ENCODE measurements at places on chromosomes 12 and 14.
A peak's percentile ranks its signal among the peaks of the same experiment; 100 is the strongest.

DNA sequence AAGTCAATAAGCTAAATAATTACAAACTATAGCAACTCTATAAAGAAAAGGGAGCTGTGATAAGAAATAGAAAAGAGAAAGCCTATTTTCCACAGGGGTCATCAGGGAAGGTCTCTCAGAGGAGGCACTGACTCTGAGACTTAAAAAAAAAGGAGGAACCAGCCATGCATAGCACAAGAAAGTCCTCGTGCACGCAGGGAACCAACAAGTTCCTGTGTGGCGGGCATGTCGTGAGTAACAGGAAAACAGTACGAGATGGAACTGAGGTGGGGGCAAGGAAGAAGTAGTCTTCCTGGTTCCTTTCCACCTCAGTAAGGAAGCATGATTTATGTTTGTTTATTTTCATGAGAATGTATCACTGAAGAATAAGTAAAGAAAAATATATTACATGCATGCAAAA is 367.0 kb upstream of the TMEM132C start:
- DNase-seq: no peak

- DNase-seq: no peak
These were observed 84.0 kb downstream of the LRRC9 start for GRCh38 chr14:60003991-60004390.

DNA sequence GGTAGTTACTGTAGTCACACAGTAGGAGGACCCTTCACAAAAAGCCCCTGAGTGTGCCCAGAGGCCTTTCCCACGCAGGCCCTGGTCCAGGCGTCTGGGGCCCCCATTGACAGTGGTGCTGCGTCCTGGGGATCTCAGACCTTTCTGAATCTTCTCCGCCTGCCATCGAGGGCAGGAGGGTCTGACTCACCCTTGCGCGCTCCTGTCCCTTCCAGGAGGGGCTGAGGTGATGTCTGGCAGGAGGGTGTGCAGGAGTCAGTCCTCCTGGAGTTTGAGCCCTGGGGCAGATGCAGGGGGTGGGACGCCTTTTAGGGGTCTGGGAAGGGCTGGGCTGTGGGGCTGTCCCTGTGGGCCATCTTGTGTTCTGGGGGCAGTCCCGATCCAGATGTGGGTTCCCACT is 386.8 kb downstream of the TMEM121 start:
- DNase-seq: no peak

DNA sequence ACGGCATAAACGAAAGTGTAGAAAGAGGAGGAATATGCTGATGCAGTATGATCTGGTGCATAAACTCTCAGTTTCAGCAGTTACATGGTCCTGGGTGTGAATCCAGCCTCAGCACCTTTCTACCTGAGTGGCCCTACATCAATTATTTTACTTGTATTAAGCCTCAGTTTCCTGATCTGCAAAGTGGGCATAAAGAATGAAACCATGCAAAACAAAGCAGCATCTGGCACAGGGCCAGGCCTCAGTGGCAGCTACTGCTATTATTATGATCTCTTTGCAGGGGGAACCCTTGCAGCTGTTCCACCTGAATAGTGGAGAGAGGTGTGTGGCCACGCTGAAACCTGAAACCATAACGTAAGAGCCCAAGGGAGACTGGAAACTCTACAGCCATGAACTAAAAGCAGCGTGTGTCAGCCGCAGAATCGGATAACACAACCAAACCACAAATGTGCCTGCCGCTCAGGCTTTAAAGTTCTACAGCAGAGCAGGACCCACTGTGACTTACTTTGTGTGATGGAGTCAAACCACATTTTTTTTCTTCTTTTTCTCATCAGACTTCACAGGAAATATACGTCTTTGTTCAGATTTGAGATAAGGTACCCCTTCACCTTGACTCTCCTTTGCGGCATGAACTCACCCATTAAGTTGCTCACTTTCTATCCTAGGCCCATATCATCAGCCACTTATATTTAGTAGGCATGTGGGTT is 29.2 kb upstream of the FOS start:
- DNase-seq: peak; percentile 70

DNA sequence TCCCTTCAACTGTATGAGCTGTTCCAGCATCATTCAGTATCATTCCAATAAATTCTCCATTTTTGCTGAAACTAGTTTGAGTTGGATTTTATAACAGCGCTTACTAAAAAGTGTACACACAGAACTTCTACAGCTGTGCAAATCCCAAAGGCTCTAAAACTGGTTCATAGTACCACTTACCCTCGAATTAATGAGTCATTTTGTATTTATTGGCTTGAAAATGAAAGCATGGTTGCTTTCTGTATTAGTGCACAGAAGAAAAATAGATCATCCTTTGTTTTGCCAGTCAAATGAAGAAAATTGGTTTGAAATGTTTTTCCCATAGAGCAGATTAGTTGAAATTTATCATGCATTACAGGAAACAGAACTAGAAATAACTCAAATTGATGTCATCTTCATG is 268.3 kb upstream of the CPNE8 start:
- no peak for DNase-seq

DNA sequence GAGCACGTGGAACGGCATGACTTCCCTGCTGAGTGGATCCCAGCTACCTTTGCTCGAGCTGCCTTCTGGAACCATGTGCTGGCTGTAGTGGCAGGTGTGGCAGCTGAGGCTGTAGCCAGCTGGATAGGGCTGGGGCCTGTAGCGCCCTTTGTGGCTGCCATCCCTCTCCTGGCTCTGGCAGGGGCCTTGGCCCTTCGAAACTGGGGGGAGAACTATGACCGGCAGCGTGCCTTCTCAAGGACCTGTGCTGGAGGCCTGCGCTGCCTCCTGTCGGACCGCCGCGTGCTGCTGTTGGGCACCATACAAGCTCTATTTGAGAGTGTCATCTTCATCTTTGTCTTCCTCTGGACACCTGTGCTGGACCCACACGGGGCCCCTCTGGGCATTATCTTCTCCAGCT is 14.8 kb upstream of the ESPL1 start:
- DNase-seq: no peak

DNA sequence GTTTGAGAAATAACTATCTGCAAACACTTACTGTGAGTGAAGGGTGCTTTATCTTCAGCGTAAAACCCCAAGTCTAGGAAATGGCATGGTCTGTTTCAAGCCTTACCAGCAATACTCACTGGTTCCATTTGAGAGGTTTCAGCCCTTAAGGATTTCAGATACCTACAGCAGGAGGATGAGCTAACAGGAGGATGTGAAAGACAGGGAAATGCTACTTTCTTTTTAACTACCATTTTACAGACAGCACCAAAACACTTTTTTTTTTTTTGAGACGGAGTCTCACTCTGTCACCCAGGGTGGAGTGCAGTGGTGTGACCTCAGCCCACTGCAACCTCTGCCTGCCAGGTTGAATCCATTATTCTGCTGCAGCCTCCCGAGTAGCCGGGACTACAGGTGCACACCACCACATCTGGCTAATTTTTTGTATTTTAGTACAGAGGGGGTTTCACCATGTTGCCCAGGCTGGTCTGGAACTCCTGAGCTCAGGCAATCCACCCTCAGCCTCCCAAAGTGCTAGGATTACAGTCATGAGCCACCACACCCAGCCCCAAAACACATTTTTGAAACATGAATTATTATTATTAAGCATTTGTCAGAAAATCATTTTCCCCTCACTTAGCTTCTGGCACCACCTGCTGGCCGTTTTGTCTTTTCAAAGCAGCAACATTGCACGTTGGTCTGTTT is 4.6 kb downstream of the MTRFR start:
- peak; percentile 39 for DNase-seq

DNA sequence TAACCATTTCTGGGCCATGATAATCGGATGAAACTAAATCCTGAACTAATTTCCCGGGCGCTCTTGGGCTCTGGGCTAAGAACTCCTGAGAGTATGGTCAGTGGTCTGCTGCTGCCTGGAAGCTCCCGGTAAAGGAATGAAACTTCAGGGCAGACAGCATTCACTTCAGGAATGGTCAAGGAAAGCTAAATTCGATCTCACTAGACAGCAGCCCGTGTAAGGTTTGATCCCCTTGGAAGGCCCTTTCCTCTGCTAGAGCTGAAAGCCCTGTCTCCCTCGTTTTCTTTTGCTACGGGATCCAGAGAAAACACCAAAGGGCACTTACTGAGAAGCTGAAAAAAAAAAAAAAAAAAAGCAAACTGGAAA is 680 bp downstream of the ASB8 start:
- DNase-seq: no peak

DNA sequence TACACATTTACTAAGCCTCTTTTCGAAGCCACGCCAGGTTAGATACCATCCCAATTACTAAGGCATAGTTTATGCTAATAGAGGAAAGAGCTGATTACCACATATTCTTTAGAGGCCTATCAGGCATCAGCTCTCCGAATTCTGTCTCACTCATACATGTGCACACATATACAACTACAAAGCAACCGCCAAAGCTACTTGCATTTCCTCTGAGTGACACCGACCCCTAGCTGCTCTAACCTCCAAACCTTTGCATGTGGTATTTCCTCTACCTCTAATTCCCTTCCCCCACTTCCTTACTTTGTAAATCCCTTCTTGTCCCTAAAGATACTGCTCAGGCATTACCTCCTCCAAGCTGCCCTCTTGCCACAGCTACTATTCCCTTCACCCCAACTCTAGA is 107.2 kb downstream of the DUSP6 start:
- DNase-seq: no peak

DNA sequence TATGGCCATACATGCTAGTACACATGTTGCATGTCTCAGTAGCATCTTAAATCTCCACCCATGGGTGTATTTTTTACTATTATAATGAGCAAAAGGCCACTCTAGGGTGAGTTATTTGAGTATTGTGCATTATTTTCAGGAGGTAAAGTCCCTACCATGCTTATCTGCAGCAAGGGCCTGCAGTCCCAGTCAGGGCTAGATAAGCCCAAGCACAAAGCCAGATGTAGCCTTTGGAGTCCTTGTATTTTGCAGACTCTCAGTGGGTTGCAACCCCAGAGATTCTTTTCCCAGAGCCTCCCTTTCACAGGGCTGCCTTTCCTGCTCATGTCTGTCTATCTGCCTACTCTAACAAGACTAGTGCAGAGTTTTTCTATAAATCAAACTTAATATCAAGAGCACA is 295.3 kb downstream of the IPO8 start:
- no peak for DNase-seq

DNA sequence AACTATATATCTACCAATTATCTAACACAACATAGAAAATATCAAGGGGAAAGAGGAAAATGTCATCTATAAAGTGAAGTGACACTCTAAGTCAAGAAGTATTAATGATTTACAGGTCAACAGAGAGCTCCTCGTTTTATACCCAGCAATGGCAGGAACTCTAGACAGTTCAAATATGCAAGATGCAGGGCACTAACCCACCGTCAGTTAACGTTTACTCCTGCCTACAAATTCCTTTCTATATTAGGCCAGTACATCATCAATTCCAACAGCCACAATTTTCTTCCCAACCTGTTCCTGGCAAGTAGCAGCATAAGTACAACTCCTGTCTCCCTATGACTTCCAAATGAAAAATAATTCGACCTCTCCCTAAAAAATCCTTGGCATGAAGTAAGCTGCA is 9.0 kb upstream of the KANSL2 start:
- DNase-seq: no peak

- DNase-seq: no peak
These were observed 25.3 kb downstream of the PAPLN start for GRCh38 chr14:73262427-73263183.

- no peak for DNase-seq
These were observed 145.0 kb downstream of the SLC38A6 start for GRCh38 chr14:61125867-61126572.

GRCh38 chr12:39431797-39432196 is 11.1 kb downstream of the KIF21A start:
- DNase-seq: no peak

- no peak for DNase-seq
These were observed 20.6 kb downstream of the GNG2 start for GRCh38 chr14:51880835-51881580.

GRCh38 chr12:75820848-75821578 is 210.6 kb downstream of the PHLDA1 start:
- DNase-seq: no peak

GRCh38 chr12:122538496-122538895 is 11.4 kb downstream of the KNTC1 start:
- no peak for DNase-seq

GRCh38 chr12:132543298-132544079 is 53.5 kb downstream of the FBRSL1 start:
- DNase-seq: no peak

DNA sequence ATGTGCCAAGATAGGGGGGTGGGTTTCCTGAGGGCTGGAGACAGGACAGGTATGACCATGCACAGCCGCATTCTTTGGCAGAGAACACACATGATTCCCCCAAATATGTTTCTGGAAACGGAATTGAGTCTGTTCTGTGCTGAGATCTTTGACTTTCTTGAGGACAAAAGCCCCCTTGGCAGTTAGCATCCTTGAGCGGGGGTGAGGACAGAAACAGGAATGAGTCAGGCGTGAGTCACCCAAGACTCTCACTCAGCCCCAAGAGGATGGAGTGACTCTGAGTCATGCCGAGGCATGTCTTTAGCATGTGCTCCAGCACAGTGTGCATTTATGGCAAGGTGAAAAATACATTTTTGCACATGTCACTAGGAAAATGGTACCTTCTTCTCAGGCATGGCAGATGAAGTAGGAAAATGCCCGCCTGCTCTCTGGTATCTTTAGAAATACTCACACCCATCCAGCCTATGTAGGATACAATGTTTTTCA is 52.1 kb downstream of the DAD1 start:
- peak; percentile 44 for DNase-seq

- no peak for DNase-seq
These were observed 186.8 kb downstream of the ASCL1 start for GRCh38 chr12:103144278-103144677.

GRCh38 chr12:14902465-14902864 is 16.8 kb upstream of the MGP start:
- no peak for DNase-seq

- peak; percentile 10 for DNase-seq
These were observed 510 bp downstream of the ARID2 start for GRCh38 chr12:45730084-45730347.

DNA sequence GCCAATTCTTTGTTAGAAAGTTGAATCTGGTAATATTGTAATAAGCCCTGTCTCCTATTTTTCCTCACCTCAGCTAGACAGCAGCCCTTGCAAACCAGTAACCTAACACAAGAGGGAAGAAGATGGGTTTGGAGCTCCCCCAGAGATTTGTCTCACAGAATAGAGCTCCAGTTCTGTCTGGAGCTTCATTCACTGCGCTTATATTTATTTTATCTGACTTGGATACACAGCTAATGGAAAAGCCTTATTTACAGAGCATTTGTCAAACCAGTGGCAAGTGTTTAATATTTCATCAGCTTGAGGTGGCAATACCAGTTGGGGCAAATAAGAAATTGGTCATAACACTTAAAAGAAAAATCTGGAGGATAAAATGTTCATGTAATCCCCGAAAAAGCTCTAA is 1094.0 kb downstream of the FSCB start:
- no peak for DNase-seq

DNA sequence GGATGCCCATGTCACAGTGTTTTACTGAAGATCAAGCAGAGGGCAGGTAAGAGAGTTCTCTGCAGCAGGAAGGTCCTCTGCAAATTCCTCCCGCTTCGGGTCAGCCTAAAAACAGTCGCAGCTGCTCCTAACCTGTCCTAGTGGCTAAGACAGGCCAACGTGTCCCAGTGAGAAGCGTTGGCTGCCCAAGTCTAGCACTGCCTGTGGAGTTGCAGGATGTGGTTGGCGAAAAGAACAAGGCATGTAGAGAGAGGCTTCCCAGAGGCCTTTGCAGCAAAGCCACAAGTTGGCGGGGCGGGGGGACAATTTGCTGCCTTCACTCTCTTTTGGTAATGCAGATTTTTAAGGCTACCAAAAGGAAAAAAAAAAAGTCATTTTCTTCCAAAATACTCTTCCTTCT is 340.1 kb downstream of the BCL11B start:
- no peak for DNase-seq
